CD4-positive, alpha-beta T cell treated with Interleukin-15 for 1 hour (primary cell): ENCODE measurements at places on chromosomes 5 and 9.

- no peak for DNase-seq
Observed at GRCh38 chr5:62138607-62139006, 167.4 kb upstream of the KIF2A start.

- DNase-seq, result no peak
Observed at GRCh38 chr5:43802651-43803050, 199.7 kb downstream of the NNT start.

GRCh38 chr5:164319161-164319560 is 813.7 kb downstream of the MAT2B start:
- no peak for DNase-seq

- DNase-seq, result no peak
Observed at GRCh38 chr9:109088221-109088620, 31.5 kb downstream of the TMEM245 start.

DNA sequence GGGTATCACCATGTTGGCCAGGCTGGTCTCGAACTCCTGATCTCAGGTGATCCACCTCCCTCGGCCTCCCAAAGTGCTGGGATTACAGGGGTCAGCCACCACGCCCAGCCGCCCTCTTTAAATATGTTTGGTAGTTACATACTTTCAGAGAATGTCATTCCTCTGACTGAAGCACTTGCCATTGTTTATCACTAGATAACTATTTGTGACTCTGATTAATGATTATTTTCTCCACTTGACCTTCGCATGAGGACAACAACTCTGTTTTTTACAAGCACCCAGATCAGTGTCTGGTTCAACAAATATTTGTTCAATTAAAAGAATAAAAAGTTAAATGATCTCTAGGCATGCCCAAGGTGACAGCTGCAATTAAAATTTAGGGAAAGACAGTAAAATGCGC is 56.2 kb downstream of the CLINT1 start:
- no peak for DNase-seq

- DNase-seq, result no peak
Observed at GRCh38 chr5:180367991-180368390, 14.9 kb upstream of the GFPT2 start.
